CD4-positive, alpha-beta T cell treated with Interleukin-21 for 1 hour (primary cell): ENCODE measurements at places on chromosomes 7 and 10.

DNA sequence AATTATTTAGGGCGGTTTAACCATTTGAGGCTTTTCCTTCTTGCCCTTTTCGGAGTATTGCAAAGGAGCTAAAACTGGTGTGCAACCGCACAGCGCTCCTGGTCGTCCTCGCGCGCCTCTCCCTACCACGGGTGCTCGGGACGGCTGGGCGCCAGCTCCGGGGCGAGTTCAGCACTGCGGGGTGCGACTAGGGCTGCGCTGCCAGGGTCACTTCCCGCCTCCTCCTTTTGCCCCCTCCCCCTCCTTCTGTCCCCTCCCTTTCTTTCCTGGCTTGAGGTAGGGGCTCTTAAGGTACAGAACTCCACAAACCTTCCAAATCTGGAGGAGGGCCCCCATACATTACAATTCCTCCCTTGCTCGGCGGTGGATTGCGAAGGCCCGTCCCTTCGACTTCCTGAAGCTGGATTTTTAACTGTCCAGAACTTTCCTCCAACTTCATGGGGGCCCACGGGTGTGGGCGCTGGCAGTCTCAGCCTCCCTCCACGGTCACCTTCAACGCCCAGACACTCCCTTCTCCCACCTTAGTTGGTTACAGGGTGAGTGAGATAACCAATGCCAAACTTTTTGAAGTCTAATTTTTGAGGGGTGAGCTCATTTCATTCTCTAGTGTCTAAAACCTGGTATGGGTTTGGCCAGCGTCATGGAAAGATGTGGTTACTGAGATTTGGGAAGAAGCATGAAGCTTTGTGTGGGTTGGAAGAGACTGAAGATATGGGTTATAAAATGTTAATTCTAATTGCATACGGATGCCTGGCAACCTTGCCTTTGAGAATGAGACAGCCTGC, 3.1 kb downstream of the FZD1 start:
- no peak for DNase-seq

GRCh38 chr10:132011024-132011423, 29.3 kb upstream of the BNIP3 start:
- no peak for DNase-seq

DNA sequence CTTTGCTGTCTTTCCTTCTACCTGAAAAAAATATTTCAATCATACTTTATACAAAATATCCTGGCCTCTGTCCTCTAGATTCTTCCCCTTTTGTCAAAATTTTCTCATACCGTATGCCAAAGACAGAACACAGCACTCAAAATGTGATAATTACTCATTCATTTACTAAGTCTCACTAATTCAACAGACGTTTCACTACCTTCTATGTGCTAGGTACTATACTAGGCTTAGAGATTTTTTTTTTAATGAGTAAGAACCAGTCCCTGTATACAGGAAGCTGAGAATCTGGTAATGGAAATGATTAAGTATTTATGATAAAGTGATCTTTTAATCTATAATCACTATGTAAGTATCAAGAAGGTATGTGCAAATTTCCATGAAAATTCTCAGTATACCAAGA, 128.0 kb downstream of the ELAPOR2 start:
- no peak for DNase-seq

GRCh38 chr10:101563007-101563406, 25.1 kb downstream of the POLL start:
- DNase-seq = no peak

DNA sequence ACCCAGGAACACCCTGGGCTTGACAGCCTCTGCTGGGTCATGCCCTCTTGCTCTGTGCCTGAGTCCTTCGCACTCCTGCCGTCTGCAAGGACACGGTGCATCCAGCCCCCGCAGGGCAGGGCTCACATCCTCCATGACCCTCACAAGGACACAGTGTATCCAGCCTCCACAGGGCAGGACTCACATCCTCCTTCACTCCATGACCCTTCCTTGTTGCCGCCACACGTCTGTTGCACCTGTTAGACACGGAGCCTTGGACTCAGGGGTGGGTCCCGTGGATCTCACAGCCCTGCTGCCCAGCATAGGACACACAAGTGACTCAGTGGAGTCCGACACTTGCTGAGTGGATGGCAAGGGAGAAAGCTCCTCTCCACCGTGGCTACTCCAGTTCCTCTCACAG, 500.8 kb downstream of the DNAJB6 start:
- no peak for DNase-seq

DNA sequence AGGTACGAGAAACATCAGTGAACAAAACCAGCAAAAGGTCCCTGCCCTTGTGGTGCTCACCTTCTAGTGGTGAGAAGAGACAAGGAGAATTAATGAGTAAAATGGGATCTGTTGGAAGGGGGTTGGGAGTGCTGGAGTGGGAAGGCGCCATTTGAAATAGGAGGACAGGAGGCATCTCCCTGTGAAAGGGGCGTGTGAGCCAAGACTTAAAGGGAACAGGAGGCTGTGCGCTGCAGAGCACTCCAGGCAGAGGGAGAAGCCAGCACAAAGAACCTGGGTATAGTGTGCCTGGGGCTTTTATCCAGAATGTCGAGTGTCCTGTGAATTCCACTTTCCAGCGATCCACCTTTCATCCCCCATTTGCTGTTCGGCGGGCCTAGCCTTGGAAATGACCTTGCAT, 497.9 kb upstream of the GALNT17 start:
- no peak for DNase-seq

- no peak for DNase-seq
These were observed 5.7 kb upstream of the TAS2R60 start for GRCh38 chr7:143437578-143437977.

DNA sequence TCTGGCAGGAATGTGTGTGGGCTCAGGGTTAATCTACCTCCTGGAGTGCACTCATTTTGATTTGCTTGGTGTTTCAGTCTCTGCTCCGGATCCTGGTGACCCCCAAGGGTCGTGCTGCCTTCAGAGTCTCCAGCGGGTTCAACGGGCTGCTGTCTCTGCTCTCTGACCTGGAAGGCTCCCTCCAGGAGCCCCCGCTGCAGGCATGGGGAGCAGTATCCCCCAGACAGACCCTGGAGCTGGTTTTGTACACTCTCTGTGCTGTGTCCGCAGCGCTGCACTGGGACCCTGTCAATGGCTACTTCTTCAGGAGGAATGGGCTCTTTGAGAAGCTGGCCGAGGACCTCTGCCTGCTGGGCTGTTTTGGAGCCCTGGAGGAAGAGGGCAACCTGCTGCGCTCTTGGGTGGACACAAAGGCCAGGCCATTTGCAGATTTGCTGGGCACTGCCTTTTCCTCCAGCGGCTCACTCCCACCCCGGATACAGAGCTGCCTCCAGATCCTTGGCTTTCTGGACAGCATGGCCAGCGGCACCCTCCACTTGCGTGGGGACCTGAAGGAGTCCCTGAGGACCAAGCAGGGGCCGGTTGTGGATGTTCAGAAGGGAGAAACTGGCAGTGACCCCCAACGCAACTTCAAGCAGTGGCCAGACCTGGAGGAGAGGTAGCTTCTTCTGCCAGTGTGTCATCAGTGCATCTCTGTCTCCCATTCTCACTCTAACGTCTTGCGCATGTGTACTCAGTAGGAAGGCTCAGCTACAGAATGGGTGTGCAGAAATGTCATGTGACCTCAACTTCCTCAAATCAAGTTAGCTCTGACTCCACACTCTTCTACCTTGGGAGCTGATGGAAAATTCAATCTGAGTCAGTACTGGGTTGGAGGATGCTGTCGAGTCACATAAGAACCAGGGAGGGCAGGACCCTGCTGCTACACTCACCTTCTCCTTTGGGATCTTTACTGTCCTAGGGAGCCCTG, 58.5 kb downstream of the WDFY4 start:
- no peak for DNase-seq

DNA sequence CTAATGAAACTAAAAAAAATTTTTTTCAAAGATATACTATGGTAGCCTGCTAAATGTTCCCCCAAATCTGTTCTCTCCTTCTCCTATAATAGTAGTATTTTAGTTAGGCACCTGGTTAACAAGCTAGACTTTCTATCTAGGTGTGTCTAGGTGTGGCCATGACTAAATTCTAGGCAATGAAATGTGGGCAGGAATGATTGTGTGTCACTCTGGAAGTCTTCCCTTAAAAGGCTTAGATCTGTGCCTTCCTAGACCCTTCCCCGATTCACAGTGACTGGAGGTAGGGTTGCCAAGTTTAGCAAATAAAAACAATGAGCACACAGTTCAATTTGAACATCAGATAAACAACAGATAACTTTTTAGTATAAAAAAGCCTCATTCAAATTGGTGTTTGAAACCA, 8.3 kb upstream of the ARHGAP21 start:
- DNase-seq = no peak

- DNase-seq = no peak
These were observed 225.3 kb downstream of the KIF20B start for GRCh38 chr10:89926736-89927135.

DNA sequence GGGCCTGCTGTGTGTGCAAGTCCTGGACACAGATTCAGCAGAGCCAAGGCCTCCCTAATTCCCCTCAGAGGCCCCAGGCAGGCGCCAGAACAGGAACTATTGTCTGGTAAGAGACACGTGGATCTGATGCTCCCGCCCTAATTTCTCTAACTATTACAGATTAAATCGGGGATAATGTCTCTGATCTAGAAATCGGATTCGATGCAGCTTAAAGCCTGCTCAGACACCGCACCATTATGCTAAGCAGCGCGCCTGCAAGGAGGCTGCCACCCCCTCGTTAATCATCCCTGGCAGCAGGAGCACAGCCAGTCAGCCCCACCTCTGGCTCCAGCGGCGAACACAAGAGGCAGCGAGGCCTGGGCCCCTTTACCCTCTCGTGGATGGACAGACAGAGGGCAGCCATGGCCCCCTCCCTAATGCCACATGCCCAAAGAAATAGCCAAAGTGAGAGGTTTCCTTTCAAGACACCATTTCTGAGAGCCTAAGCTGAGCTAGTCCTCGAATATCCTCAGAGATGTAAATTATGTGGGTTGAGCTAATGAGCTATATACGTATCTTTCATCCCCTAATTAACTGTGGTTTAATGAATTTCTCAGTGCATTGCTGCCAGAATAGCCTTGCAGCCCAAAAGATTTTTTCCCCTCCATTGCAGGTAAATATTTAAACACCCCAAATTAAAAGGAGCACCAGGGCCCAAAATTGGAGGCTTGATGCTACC, 122.1 kb downstream of the GRID1 start:
- no peak for DNase-seq

DNA sequence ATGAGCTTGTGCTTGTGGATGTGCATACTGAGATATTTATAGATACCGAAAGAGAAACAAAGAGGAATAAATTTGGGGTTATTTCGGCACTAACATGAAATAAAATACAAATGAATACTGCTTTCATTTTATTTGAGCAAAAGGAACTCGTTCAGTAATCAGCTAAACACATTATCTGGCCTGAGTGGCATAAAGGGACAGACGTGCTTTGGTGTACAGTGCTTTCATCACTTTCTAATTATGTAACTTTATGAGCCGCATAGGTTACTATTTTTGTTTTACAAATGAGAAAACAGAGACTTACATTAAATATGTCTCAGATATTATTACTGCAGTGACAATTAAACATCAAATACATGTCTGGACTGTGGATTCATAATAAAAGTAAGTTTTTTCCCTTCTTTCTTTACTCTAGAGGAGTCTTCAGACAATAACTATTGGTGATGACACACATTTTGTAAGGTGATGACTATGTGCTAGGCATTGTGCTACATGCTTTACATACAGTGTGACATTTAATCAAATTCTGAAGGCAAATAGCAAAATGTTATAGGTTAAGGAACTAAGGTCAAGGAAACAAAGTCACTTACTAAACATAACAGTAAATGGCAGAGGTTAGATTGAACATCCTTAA, 503.3 kb downstream of the SORCS1 start:
- DNase-seq = no peak

DNA sequence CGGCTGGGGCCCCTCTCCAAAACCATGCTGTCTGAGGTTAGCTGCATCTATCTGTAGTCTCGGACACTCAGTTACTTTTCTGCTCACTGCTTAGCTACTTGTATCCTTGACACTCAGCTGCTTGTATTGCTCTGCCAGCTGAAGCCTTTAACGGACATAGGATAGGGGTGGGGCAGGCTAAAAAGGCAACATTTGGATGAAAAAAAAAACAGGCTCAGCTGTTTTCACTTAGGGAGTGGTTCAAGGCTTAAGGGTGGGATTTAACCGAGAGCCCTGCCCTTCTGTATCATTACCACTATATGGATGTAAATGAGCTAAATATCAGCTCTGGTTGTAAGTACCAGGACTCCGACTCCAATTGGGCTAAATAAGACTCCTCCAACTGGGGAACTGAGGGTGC, 28.6 kb downstream of the LSMEM1 start:
- DNase-seq = no peak

DNA sequence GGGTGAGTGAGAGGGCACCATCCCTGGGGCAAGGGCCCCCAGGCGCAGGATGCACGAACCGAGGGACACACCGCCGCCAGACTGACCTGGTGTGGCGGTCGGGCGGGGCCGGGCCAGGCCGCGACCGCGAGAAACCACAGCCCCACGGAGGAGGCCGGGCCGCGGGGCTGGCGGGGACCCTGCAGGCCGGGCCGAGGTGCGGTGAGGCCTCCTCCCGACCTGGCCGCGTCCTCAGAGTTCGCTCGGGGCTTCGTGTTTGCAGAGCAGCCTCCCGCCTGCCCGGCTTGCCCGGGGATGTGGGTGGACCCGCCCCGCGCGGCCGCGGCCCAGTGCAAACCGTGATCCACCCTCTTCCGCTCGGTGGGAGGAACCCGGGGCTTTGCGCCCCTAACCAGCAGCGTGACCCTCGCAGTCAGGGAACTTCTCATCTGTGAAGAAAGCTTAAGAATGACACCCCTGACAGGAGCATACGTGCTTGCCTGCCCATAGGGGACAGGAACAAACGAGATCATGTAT, 20.6 kb upstream of the HOXA13 start:
- no peak for DNase-seq

GRCh38 chr10:5575482-5576153, 50.9 kb downstream of the CALML3 start:
- DNase-seq = no peak

- no peak for DNase-seq
These were observed 37.8 kb upstream of the CHST15 start for GRCh38 chr10:124131172-124131571.
